ENCODE measurements at places on chromosomes 6 and 20. TPM values are rescaled to one million over a fixed set of nuclear protein-coding genes. Genes with fewer than 3 reads are reported as not detected.

DNA sequence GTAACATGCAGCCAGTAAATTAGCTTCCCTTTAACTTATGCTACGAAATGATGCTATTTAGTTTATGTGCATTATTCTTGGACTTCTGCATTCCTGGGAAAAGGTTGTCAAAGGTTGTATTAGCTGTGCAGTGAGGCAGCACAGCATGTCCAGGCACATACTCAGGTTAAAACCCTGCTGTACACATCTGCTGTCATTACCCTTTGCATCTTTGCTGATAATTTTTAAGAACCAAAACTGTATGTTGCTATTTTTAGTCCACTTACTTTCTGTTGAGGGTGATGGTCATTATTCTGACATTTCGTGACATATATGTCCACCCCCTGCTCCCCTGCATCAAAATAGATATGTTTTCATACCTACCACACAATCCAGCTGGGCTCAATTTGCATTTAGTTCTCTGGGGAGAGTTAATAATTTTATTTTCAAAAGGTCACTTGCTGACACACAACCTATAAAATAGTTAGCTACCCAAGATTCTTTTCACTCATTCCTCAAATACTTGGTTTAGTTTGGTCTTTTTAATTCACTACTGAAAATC lies 142.5 kb upstream of the SPACA1 start:
- no peak for DNase-seq

DNA sequence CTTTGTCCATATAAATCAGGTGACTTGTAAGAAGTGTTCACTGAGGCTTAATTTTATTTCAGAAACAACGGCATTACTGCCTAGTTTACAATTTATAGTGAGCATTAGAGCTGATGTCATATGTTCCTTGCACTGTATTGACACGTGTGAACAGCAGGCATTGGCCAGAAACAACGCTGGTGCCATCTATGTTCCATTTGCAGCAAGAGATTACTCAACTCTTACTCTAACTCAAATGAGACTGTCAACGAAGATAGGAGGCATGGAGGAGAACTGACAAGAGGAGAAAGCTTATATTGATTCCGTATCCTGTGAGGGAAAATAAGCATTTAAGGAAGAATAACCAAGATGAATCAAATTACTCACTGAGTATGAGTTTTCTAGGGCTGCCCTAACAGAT lies 48.4 kb downstream of the MTFR2 start:
- no peak for DNase-seq

GRCh38 chr20:15890407-15890982 lies 682.8 kb downstream of the KIF16B start:
- DNase-seq = no peak

- DNase-seq = no peak
Measured at GRCh38 chr6:131450861-131451260, 122.2 kb upstream of the ARG1 start.

DNA sequence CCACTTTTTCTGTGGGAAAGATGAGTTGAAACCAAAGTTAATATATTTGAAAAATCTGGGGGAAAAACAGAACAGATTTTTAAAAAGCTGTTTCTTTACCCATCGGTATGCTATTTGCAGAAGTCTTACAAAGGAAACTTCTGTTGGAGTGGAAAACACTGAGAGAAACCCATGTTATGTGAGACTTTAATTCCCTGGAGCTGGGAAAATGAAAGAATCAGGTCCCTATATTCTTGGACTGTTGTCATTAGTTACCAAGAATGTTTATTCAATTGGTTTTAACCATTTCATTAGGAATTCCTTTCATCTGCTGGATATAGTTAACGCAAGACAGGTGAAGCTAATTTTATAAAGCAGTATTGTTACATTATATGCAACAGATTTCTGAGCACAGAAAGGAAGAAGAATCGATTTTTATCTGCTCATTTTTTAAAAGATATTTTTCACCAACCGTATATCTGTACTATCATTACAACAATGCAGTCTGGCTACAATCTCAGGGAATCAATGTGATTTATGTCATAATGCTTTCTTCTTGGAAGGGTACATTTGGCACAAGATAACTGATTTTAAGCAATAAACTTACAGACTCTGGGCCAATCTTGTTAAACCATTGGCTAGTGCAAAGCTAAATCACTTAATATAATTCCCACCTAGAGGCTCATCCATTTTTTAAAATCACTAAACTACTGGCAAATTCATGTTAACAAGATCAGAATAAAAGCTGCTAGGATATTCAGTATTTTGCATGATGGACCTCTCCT lies 170.0 kb downstream of the MOXD1 start:
- no peak for DNase-seq

TRAPPC3L gene
- total RNA-seq = not detected

SLC22A16 gene
- not detected for total RNA-seq

DEFB114 gene
- total RNA-seq = not detected

KHDC1L gene
- 1.9 TPM for total RNA-seq
